Uterus (tissue), 4 donors: ENCODE measurements at places on chromosomes 13 and 19. TPM values are rescaled to one million over a fixed set of nuclear protein-coding genes. Genes with fewer than 3 reads are reported as not detected.

Gene SLC6A16
- 0.88 TPM for total RNA-seq

Gene ZNF226
- 6.8 TPM for total RNA-seq

Gene HOMER3
- 22.5 TPM for total RNA-seq

Gene DGKH
- 46.8 TPM for total RNA-seq

Gene ZFP14
- total RNA-seq = 7.4 TPM

Gene INSL3
- total RNA-seq = not detected

Gene KLK3
- total RNA-seq = not detected

Gene MZT1
- total RNA-seq = 1.2 TPM

Gene ZNF470
- 8.8 TPM for total RNA-seq

Gene PEX11G
- 3.0 TPM for total RNA-seq

Gene MYPOP
- total RNA-seq = 0.62 TPM

Gene SLC46A3
- 5.3 TPM for total RNA-seq

Gene SLC25A41
- not detected for total RNA-seq

Gene LILRB2
- total RNA-seq = 2.3 TPM

Gene TMEM190
- total RNA-seq = 1.1 TPM

Gene LILRB5
- total RNA-seq = 3.2 TPM

DNA sequence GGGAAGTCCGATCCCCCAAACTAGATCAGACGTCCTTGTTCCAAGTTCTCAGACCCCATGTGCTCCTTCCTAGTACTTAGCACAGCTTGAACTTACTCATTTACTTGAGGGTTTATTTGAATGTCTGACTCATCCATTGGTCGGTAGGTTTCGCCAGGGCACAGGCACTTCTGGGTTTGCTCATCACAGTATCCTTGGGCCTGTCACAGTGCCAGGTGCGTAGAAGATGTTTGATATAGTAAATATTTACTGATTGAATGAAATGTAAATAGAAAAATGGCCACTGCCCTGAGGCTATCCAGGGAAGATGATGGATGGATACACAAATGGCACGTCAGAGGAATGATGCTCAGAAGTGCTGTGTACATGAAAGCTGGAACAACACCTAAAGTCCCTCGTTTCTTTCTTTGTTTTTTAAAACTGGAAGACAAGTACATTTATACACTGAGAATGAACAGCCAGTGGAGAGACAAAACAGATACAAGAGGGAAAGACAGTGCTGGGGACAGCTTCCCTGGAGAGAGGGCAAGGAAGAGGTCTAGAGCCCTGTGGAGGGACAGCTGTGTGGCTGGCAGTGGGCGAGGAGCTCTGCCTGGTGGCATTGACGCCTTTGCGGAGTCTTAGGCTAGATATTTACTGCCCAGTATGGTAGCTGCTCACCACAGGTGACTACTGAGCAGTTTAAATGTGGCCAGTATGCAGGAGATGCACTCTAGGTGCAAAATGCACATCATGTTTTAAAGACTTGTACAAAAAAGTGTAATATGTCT is 31.2 kb upstream of the KL start:
- H3K36me3 ChIP-seq = no peaks in the 10 kb centered on the region
- H3K27ac ChIP-seq = no peak overlapping the region
- H3K27me3 ChIP-seq = no peaks in the 10 kb centered on the region
- DNase-seq = no peak
- no peaks in the 10 kb centered on the region for H3K4me1 ChIP-seq

DNA sequence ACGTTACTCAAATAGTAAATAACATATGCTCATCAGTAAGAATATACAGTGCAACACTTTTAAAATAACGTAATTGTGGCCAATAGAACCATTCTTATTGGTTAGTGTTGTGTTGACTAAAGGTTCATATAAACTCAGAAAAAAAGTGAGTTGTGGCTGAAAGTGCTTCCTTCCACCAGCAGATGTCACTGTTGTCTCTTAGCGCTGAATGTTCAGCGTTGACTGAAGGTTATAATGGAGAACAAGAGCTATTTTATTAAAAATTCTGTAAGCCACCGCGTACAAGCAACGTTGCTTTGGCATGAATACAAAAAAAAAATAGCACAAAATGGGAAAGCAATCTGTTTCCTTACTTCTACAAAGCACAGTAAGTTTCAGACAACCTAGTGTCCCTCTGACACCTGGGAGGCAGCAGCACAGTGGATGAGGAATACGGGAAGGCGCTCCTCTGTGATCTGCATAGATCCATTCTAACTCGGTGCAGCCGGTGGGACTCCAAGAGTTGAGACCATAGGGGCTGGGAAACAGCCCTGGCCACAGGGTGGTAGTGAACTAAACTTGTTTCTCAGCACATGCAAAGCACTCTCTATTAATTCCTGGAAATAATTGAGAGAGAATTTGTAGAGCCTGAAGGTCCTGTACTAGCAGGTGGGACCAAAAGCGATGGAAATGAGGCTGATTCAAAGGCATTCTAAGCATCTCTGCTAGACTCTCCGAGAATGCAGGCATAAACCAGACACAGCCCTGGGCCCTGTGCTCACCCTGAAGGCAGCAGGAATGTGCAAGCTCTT is 23.9 kb upstream of the OXGR1 start:
- peak; percentile 23 for DNase-seq
- no peaks in the 10 kb centered on the region for H3K36me3 ChIP-seq
- no peak overlapping the region for H3K4me3 ChIP-seq
- H3K4me1 ChIP-seq = no peaks in the 10 kb centered on the region
- H3K27ac ChIP-seq = no peak overlapping the region

DNA sequence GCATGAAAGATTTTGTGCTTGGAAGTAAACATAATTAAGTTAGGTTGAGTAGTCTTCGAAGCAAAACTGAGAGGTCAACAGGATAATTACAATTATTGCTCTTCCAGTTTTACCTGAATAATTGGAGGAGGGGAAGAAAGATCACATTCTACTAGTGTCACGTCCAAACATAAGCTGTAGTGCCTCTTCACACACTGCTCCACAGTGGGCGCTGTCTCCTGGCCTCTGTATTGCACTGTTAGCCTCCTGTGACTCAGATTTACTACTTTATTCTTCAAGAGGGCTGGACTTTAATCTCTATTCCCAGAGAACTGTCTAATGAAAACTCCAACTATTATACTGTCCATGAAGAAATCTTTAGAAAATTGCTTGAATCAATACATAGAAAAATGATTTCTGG is 62.9 kb downstream of the TRPC4 start:
- H3K36me3 ChIP-seq = no peaks in the 10 kb centered on the region
- H3K27ac ChIP-seq = no peak overlapping the region
- H3K27me3 ChIP-seq = no peaks in the 10 kb centered on the region
- H3K4me1 ChIP-seq = no peaks in the 10 kb centered on the region
- H3K4me3 ChIP-seq = no peak overlapping the region

DNA sequence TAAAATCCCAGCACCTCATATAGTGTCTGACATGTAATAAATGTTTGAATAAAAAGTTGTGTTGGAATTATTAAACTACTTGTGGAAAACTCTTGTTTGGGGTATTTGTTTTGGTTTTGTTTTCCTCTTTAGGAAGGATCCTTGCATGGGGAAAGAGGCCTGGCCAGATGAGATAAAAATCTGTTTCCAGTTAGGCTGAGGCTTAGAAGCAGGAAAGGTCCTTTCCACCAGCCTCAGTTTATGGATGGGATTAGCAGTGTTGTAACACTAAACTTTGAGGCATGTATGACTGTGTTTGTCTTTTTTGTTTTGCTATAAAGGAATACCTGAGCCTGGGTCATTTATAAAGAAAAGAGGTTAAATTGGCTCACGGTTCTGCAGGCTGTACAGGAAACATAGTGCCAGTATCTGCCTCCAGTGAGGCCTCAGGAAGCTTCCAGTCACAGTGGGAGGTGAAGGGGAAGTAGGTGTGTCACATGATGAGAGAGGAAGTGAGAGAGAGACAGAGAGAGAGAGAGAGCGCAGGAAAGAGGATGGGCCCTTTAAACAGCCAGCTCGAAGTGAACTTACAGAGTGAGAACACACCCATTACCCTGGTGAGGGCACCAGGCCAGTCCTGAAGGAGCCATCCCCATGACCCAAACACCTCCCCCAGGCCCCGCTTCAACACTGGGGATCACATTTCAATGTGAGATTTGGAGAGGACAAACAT is 21.6 kb downstream of the SPATA13 start:
- no peaks in the 10 kb centered on the region for H3K4me1 ChIP-seq
- no peak for DNase-seq
- H3K27ac ChIP-seq = no peak overlapping the region
- no peak overlapping the region for H3K4me3 ChIP-seq
- H3K27me3 ChIP-seq = no peaks in the 10 kb centered on the region

DNA sequence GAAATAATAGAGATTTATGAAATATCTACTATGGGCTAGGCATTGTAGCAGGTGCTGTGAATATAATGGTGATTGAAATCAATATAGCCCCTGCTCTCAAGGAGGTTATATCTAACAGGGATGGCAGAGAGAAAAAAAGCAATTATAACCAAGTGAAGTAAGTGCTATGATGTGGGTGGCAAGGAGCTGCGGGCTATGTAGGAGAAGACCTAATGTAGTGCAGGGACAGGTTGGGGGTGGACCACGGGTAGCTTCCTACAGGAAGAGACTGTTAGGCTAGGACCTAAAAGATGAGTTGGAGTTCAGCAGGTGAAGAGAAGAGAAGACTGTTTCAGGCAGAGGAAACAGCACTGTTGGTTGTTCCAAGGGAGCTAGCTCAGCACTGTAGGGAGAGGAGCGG is 311.0 kb downstream of the KCNRG start:
- H3K27ac ChIP-seq = peak overlapping the region; percentile 35
- no peak for DNase-seq
- H3K27me3 ChIP-seq = no peaks in the 10 kb centered on the region
- no peak overlapping the region for H3K4me3 ChIP-seq

DNA sequence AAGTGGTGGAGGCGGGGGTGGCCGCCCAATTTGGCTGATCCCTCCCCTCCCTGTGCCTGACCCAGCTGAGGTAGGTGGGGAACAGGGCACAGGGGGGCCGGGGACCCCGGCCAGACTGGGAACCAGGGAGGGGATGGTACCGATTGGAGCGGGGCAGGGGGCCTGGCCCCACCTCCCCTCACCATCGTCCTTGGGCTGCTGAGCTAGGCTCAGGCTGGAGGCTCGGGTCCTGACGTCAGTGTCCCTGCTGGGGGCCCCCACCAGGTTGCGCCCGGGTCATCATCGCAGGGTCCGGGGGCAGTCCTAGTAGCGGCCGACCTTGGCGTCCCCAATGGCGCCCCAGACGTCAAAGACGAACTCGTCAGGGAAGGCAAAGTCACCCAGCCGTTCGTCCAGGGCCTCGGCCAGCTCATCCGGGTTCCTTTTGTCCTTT is 3.0 kb upstream of the PTGER1 start:
- no peak overlapping the region for H3K4me3 ChIP-seq
- H3K4me1 ChIP-seq = no peaks in the 10 kb centered on the region
- peak overlapping the region; percentile 9 for H3K27ac ChIP-seq
- no peak for DNase-seq
- H3K27me3 ChIP-seq = peaks cover 3% of the 10 kb centered on the region

- no peaks in the 10 kb centered on the region for H3K36me3 ChIP-seq
- H3K27ac ChIP-seq = no peak overlapping the region
- no peaks in the 10 kb centered on the region for H3K27me3 ChIP-seq
- H3K4me1 ChIP-seq = no peaks in the 10 kb centered on the region
Measured at GRCh38 chr19:38878575-38879399, 712 bp upstream of the RINL start.

DNA sequence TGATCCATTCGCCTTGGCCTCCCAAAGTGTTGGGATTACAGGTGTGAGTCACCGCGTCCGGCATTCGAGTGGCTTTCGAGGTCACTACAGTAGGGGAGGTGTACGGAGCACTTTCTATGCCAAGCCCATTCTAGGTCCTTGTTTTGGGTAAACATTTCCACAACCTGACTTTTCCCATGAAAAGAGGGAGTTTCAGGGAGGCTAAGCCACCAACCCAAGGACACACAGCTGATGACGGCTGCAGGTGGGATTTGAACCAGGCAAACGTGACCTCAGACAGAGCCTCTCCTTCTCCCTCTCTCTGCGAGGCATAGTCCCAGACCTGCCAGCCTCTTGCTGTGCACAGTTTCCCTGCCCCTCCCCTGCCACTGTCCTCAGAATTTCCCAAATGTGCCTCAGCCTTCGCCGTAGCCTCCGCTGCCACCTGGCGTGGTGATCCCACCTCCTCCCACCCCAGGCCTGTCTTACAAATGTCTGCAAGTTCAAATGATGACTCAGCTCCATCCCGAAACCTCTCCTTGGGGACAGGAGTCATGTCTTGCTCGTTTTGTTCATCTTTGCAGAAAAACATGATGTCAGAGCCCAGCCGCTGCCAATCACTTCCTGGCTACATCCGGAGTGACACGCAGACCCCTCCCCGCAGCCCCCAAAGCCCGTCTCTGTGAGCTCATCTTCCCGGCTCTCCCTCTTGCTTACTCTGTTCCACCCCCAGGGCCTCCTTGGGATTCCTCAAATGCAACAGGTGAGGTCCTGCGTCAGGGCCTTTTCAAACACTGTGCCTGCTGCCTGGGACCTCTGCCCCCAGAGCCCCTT is 6.6 kb upstream of the GADD45B start:
- H3K27ac ChIP-seq = no peak overlapping the region
- no peak overlapping the region for H3K4me3 ChIP-seq

GRCh38 chr19:18513868-18514267 is 8.0 kb downstream of the ELL start:
- H3K27ac ChIP-seq = peak overlapping the region; percentile 80
- no peaks in the 10 kb centered on the region for H3K27me3 ChIP-seq
- DNase-seq = peak; percentile 66
- peaks cover 22% of the 10 kb centered on the region for H3K4me1 ChIP-seq
- no peaks in the 10 kb centered on the region for H3K36me3 ChIP-seq

GRCh38 chr13:30194906-30195305 is 112.4 kb downstream of the KATNAL1 start:
- no peak overlapping the region for H3K4me3 ChIP-seq
- H3K27me3 ChIP-seq = no peaks in the 10 kb centered on the region
- no peak for DNase-seq
- no peaks in the 10 kb centered on the region for H3K4me1 ChIP-seq
- H3K36me3 ChIP-seq = no peaks in the 10 kb centered on the region
- no peak overlapping the region for H3K27ac ChIP-seq

DNA sequence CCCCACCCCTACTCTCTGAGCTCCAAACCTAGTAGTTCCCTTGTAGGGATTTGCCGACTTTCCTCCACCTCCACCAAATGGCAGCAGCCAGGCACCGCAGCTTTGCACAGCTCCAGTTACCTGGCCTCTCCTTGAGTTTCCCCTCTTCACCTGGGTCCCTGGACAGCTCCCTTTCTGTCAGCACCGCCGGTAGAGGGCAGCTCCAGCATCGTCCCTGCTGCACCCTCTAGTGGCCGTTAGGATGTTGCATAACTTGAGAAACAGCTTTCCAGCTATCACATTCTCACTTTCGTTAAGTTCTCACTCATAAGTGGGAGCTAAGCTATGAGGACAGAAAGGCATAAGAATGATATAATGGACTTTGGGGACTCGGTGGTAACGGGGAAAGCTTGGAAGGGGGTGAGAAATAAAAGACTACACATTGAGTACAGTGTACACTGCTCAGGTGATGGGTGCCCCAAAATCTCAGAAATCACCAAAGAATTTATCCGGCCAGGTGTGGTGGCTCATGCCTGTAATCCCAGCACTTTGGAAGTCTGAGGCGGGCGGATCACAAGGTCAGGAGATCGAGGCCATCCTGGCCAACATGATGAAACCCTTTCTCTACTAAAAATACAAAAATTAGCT is 60.4 kb upstream of the OLFM4 start:
- no peak overlapping the region for H3K4me3 ChIP-seq
- no peaks in the 10 kb centered on the region for H3K4me1 ChIP-seq
- no peaks in the 10 kb centered on the region for H3K27me3 ChIP-seq
- H3K36me3 ChIP-seq = no peaks in the 10 kb centered on the region
- peak; percentile 39 for DNase-seq

- no peak for DNase-seq
- H3K4me3 ChIP-seq = no peak overlapping the region
Measured at GRCh38 chr13:45728759-45729158, 26.6 kb downstream of the CBY2 start.
